ENCODE measurements at places on chromosomes 7 and 10.

GRCh38 chr10:103691723-103692435, 163.5 kb downstream of the SH3PXD2A start:
- DNase-seq = no peak

DNA sequence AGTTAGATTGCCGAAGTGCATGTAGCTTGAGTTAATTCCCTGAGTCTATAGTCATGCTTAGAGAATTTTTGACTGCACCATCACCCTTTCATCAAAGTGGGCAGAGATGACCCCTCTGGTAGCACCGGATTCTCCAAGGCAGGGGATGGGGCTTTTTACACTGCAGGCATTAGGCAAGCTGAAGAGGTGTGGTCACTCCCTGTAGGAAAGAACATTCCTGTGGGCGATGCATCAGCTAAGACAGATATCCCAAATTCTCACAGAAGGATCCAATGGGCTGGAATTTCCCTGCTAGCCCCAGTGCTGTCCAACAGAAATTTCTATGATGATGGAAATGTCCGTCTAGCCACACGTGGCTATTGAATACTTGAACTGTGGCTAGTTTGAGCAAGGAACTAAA, 118.2 kb downstream of the ADAM12 start:
- peak; percentile 99 for DNase-seq

DNA sequence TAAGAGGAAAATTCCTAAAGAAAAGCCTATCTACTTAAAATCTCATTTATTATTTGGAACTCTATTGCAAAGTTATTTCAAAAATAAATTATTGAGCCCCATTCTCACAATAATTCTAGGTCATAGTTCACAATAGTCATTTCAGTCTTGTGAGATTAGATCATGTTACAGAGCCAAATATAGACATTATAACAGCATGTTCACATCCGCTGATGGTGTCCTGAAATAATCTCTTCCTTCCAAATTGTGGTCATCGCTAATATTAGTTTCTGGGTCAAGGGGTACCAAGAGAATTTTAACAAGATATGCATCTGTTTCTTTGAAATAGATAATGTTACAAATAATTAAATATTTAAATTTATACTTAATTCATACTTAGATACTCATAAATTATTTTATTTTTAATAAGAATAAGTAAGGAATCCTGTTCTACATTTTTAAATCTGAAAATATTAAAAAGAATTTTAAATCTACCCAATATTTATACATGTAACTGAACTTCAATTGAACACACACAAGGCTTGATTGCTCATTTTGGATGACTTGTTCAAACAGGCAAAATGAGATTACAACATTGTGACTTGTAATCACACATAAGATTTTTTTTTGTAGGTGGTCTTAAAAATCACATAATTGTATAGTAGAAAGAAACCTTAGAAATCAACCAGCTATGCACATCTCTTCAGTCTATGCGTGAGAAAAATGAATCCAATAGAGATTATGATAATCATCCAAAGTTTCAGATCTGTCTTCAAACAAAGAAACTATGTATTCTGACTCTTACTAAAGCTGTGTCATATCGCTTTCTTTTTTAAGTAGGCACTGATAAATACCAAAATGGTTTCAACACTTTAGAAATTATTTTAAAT, 13.1 kb downstream of the GNAT3 start:
- DNase-seq = peak; percentile 26

DNA sequence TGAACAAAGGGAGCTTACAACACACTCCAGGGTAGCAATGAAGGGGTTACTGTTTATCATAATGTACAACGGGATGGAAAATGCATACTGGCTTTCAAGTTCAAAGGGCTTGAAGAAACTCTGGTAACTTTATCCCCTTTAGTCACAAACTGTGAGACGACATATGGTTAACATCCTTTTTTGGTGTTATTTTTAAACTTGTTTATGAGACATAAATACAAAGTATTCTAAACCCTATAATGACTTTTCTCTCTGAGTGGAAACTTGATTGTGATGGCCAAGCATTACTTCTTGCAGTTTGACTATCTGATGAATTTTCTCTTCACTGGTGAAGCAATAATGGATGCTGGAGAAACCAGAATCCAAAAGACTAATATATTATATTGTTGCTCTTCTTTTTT, 62.0 kb upstream of the SEMA3A start:
- no peak for DNase-seq

Data from fibroblast of skin of right biceps (primary cell).